Activated naive CD8-positive, alpha-beta T cell treated with anti-CD3 and anti-CD28 coated beads, Interleukin-2, amount 10 ng/mL, durations not matched to agents 7 days and 5 days (primary cell): ENCODE measurements at places on chromosomes 6 and 20. TPM values are rescaled to one million over a fixed set of nuclear protein-coding genes. Genes with fewer than 3 reads are reported as not detected.

CYP39A1 gene
- total RNA-seq, result not detected

ABT1 gene
- total RNA-seq, result 31.7 TPM

TFAP2D gene
- not detected for total RNA-seq

SSTR4 gene
- total RNA-seq, result not detected

- no peak for DNase-seq
These were observed 159.3 kb upstream of the MARCKS start for GRCh38 chr6:113697632-113698410.

DNA sequence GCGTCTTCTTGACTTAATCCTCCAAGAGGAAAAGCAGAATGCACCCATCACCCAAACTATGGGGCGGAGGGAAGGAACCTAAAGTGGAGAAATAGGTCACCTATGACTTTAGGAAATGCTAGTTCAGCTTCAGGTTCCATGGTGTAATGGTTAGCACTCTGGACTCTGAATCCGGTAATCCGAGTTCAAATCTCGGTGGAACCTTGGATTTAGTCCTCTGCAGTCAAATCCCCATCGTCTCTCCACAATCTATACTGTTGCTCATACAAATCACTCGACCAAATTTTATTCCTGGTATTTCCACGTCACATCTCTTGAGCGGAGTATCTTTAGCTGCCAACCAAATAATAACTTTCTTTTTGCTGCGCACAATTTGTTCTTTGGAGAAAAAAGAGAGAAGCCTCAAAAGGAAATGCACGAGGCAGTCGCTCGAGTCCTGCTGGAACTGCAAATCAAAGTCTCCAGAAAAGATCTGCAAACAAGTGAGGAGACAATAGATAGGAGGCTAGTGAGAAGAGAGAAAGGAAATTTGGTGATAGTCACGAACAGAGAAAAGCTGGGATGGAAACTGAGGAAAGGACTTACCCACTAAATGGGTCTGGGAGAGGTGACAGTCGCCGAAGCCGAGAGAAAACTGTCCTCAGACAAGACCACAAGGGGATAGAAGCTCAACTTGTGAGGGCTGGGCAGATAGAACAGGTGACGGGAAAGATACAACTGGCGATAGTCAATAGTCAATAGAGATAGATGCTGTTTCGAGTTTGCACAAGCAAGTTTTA lies 16.6 kb downstream of the POM121L2 start:
- DNase-seq, result no peak

DNA sequence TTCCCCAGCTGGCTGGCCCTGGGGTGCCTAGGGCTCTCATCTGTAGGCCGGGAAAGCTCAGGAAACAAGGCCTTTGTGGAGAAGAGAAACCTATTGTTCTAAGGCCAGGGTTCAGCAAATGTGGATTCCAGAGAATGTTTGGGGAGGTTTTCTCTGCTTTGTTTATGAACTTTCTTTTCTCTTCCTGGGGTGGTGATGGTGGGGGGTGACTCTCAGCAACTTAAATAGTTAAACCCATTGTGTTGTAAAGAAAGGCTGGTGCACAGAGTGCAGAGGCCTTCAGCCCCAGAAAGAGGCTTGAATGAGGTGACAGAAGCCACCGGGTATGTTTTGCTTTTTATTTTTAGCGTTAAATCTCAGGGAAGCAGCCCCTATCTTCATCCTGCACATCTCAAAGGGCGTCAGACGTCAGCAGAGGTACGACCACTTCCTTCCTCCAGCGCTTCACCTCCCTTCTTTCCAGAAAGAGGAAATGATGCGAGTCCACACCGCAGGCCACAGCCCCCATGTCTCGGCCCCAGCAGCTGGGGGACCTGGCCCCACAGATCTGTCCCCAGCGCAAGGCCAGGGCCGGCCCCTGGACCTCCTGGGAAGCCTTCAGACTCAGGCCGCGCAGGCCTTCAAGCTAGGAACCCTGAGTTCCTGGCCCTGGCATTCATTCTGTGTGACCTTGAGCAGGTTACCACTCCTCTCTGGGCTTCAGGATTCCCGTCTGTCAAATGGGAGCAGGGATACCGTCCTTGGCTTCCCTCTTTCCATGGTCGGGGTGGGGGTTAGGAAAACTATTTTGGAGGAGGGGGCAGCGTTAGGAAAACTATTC lies 605 bp upstream of the PPP1R16B start:
- DNase-seq, result peak; percentile 85

- DNase-seq, result no peak
These were observed 36.2 kb upstream of the DSP start for GRCh38 chr6:7505189-7505699.

- DNase-seq, result no peak
These were observed 3.3 kb downstream of the PLCB4 start for GRCh38 chr20:9071976-9072726.

GRCh38 chr6:161256407-161256806 lies 17.5 kb downstream of the AGPAT4 start:
- no peak for DNase-seq

DNA sequence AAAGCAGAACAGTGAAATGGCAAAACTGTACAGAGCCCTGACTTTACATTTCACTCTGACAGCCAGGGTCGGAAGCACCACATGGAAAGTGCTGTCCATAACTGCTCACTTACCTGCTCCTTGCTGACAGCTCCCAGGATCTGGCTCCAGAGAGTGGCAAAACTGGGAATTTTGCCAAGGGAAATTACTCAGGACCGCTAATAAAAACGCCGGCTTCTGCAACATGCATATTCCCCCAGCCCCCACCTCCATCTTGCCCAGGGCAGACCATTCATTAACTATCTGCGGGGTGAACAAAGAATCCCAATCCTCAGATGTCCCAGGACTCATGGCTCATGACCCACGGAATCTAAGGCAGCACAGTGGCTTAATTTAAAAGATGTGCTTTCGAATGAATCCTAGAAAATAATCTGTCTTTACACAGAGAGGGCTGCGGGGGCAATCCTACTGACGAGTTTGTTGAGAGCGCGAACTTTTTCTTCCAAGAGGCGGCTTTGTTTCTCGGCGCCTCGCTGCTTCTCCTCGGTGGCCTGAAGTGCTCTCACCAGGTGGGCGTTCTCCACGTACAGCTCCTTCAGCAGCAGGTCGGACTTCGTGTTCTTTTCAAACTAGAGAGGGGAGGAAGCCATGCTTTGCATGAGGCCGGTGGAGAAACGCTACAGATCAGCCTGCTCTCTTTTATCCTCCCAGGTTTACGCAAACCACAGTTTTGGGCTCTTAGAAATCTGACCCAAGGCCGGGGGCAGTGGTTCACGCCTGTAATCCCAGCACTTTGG lies 45.8 kb downstream of the GINS1 start:
- no peak for DNase-seq

- DNase-seq, result no peak
These were observed 123.8 kb upstream of the MARCKS start for GRCh38 chr6:113733381-113733780.
